ENCODE measurements at places on chromosomes 16 and 17.

- no peak for DNase-seq
Observed at GRCh38 chr17:74520016-74520434, 11.2 kb downstream of the CD300LB start.

DNA sequence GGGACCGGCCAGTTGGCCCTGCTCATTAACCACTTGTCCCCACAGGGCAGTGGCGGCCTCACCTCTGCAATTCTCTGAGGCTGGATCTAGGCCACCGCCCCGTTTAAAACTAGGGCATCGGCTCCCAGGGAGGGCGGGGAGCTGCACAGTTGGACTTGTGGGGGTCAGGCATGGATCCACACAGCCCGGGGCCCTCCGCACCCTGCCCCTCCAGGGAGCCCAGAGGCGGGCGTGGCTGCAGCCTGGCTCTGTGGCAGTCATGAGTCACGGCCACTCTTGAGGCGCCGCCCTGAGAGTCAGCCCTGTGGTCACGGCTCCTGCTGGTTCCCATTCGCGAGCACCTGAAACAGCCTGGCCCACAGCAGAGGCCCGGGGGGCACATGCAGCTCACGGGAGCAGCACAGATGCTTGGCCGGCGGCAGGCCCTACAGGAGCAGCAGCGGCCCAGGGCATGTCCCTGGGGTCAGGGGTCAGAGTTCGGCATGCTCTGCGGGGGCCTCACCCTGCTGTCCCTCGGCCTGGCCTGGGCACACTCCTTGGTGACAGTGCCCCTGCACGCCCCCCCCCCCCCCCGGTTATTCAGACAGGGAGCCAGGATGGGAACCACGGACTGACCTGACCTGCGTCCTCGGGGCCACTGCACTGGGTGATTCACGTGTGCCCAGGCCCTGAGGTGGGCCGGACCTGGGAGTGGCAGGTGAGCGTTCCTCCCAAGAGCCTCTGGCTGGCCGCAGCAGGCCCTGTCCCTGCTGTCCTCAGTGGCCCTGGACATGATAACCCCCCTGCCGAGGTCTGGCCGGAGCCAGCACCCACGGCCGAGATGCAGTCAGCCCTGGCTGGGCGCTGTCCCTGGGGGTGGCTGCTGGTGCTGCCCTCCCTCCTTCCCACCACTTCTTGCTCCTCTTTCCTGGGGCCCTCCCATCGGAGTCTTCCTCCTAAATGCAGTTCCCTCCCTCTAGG is 8.2 kb downstream of the CAPN15 start:
- DNase-seq = no peak

DNA sequence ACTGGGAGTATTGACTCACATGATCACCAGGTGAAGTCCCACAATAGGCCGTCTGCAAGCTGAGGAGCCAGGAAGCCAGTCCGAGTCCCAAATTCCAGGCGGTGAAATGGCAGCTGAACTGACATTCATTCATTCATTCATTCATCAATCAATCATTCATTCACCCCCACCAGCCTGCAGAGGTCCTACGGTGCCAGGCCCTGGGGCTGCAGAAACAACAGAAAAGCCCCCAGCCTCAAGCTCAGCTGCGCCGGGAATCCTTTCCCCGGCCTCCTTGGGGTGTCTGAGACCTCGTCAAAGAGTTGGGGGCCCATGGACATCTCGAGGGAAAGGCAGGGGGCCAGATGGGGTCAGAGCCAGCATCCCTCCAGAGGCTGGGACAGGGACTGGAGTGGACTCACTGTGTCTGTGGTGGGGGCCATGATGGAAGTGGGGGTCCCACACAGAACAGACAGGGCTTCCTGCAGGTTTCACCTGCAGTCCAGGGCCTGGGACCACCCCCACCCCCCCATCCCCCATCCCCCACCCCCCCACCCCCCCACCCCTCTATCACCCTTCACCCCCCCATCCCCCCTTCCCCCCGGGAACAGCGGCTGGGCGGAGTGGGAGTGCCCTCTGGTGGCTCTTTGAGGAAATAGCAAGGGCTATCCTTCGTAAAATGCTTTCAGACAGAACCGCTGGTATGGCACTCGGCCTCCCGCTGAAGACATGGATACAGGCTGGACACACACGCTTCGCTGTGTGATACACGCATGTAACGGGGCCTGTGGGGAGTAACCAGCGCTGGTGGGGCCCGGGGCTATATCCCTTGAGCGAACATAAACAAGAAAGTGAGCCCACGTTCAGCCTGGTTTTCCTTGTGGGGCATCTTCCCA is 8.5 kb upstream of the ZC3H18 start:
- peak; percentile 47 for DNase-seq

DNA sequence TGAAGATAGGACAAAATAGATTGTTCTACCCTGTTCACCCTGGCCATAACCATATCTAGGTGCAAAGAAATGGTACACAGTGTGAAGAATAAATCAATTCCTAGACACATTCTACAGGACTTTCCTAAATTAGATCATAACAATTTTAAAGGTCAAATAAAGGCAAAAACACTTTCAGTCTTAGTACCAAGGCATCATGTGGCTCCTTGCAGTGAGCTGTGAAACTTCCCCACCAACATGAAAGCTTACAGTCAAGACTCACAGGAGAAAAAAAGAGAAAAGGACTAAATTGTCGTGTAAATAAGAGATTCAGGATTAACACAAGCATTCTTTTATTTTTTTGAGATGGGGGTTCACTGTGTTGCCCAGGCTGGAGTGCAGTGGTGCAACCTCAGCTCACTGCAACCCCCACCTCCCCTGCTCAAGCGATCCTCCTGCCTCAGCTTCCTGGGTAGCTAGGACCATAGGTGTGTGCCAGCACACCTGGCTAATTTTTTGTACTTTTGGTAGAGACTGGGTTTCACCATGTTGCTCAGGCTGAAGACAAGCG is 14.2 kb downstream of the NSMCE1 start:
- no peak for DNase-seq

- DNase-seq = no peak
Observed at GRCh38 chr17:49266233-49266632, 35.6 kb upstream of the PHOSPHO1 start.

DNA sequence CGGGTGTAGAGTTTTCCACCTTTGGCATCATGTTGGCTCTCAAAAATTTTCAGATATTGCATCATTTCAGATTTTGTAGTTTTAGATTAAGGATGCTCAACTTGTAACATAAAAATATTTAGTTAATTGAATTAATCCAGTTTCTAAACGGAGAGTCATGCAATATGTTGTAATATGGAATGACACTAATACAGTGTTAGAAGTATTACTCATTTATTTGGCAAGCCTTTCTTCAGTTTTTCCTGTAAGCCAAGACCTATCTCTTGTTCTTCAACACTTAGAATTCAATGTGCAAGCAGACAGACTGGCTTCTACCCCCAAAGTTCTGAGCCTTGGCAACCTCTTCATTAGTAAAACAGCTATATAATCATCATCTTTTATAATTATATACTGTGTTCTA is 985.0 kb upstream of the GOT2 start:
- no peak for DNase-seq

DNA sequence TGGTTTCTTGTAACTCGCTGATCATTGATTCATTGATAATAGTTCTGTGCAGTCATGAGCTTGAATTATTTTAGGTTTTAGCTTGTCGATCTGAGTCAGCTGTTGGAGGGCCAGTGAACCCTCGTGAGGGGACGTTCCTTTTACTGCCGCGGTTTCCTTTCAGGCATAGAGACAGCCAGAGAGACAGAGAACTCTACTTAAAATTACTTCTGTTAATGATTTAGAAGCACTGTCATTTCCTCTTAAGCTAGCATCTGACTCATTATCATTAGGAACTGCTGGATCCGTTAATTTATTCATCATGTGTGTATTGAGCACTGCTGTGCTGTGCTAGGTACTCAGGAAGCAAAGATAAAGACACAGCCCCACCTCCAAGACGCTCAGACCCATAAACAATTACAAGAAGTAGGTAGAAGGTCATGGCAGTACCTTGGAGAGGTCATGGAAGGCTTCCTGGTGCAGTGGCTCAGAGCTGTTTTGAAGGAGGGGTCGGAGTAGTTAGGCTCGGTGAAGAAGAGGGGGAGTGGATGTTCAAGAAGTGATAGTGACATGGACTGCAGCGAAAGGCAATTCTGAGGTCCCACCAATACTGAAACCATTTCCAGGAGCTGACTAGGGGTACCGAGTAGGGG is 3.3 kb downstream of the PGS1 start:
- peak; percentile 48 for DNase-seq

DNA sequence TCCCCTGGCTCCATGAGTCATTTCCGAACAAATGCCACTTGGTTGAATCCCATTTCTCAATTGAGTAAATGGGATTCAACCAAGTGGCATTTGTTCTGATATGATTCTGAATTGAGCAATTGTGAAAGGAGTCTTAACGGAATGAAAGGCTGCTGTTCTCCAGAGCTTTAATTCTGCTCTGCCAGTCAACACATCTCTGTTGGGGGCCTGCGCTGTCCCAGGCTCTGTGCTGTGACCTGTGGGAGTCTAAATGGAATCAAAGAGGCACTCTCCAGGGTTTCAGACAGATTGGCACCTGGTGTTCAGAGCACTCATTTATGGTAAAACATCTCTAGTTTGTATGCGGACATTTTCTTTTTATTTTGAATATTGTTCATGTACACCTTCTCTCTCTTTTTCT is 126.2 kb downstream of the WSCD1 start:
- no peak for DNase-seq

DNA sequence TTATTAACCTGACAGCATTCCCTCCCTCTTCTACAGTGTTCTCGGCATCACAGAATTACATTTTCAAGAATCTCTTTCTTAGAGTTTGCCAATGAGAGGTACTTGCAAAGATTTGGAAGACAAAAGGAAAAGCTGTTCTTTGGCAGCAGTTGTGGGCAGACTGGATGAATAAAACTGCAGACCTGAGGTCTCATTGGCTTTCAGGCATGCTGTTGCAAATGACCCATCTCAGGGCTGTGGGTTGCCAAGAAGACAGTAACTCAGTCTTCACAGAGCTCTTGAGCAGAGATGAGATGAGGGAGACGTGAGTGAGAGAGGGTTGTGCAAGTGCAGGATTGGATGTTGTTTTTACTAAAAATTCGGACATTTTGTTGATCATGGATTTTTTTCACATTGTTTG is 11.3 kb upstream of the USP31 start:
- DNase-seq = no peak

- DNase-seq = no peak
Observed at GRCh38 chr17:77802811-77803220, 155.7 kb upstream of the TNRC6C start.

- DNase-seq = no peak
Observed at GRCh38 chr16:19165101-19165500, 2.9 kb upstream of the SYT17 start.

DNA sequence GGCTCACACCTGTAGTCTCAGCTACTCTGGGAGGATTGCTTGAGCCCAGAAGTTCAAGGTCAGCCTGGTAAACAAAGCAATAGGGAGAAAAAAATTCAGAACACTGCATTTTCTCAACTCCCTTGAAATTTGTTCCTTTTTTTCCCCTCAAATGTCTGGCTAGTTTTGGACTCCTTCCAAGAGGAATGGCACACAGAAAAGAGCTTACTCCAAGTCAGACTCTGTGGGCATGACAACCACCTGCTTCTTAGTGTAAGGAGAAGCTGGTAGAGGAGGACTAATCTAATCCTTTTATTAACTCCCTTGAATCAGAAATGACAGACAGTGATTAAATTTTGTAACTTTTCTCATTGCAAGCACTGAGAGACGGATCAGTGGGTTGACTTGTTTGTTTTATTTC is 27.9 kb upstream of the HYDIN start:
- no peak for DNase-seq

DNA sequence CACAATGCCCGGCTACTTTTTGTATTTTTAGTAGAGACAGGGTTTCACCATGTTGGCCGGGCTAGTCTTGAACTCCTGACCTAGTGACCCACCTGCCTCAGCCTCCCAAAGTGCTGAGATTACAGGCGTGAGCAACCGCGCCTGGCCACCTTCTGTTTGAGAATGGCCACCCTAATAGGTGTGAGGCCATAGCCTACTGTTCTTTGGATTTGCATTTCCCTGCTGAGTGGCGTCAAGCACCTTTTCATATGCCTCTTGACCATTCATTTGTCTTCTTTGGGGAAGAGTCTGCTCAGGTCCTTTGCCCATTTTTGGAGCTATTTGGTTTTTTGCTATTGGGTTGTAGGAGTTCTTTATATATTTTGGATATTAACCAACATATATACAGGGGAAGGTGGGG is 276.7 kb downstream of the PARN start:
- no peak for DNase-seq

GRCh38 chr16:19166500-19166899 is 1.5 kb upstream of the SYT17 start:
- DNase-seq = no peak
